ENCODE measurements at places on chromosomes 11 and 22. TPM values are rescaled to one million over a fixed set of nuclear protein-coding genes. Genes with fewer than 3 reads are reported as not detected.

- DNase-seq: no peak
Observed at GRCh38 chr22:22086501-22087158, 104.0 kb upstream of the TOP3B start.

The POLD3 gene
- total RNA-seq: 6.9 TPM

- no peak for DNase-seq
Observed at GRCh38 chr11:113411536-113411935, 24.0 kb downstream of the ANKK1 start.

GRCh38 chr11:131871006-131871405 lies 500.6 kb downstream of the NTM start:
- no peak for DNase-seq

GRCh38 chr11:57566905-57567514 lies 462 bp downstream of the UBE2L6 start:
- DNase-seq: peak; percentile 76

The HOATZ gene
- not detected for total RNA-seq

GRCh38 chr22:45077286-45077685 lies 67.5 kb upstream of the PHF21B start:
- no peak for DNase-seq

DNA sequence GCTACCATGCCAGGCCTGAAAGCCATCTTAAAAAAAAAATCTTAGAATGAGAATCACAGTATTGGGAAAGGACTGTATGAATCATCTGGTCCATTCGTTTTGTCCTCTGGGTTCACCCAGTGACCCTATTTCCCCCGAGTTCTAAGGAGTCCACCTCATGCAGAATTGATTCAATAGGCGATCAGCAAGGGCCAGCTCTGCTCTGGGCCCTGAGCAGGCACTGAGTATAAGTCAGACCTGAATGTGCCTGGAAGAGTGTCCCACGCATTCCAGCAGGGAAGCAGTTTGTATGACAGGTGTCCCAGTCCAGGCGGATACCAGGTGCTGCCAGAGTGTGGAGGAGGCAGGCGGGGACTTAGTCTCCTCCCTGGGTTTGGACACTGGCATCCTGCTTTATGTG lies 883 bp upstream of the HMOX1 start:
- no peak for DNase-seq

DNA sequence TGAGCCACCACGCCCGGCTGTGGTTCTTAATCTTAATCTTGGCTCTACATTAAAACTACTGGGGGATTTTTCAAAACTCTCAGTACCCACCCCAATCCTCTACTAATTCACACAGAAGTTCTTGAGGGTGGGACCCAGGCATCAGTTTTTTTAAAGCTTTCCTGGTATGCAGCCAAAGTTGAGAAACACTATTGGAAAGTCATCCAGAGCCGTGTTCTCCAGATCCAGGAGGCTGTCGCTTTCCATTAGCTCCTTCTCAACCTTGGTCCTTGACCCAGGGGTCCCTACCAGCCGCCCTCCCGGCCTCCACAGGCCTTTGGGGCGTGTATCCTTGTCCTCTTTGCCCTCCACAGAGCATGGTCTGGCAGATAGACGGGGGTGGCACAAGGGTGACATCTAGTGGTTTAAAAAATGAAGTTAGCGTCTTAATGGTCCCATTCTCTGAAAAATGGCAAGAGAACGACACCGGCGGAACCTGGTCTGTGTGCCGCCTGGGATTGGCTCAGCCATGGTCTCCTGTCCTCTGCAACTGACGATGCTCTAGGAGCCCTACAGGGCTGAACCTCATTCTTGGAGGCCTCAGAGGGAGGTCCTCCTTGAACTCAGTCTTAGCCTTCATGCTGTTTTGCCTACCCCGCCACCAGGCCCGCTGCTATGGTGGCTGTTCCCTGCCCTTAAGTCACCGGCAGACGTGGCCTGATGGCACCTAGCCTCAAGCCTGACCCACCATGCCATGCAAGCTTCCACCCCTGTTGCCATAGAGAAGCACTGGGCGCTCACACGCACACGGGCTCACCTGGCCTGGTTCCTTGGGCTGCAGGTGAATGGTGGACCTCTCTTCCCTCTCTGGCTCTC lies 152.0 kb upstream of the SYN3 start:
- DNase-seq: no peak

The CYP2D6 gene
- total RNA-seq: 0.35 TPM

DNA sequence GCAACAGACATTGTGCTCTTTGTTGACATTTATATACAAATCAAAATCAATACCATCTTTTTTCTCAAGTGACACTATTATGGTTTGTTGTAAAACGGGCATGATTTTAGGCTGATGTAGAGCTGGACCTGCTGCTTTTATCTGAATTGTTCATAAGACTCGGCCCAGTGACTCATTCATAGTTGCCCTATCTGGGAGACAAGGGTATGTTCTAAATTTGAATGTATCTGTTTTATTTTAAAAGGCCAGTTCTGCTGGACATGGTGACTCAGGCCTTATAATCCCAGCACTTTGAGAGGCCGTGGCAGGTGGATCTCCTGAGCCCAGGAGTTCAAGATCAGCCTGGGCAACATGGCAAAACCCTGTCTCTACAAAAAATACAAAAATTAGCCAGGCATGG lies 39.3 kb downstream of the CEP295 start:
- DNase-seq: no peak

DNA sequence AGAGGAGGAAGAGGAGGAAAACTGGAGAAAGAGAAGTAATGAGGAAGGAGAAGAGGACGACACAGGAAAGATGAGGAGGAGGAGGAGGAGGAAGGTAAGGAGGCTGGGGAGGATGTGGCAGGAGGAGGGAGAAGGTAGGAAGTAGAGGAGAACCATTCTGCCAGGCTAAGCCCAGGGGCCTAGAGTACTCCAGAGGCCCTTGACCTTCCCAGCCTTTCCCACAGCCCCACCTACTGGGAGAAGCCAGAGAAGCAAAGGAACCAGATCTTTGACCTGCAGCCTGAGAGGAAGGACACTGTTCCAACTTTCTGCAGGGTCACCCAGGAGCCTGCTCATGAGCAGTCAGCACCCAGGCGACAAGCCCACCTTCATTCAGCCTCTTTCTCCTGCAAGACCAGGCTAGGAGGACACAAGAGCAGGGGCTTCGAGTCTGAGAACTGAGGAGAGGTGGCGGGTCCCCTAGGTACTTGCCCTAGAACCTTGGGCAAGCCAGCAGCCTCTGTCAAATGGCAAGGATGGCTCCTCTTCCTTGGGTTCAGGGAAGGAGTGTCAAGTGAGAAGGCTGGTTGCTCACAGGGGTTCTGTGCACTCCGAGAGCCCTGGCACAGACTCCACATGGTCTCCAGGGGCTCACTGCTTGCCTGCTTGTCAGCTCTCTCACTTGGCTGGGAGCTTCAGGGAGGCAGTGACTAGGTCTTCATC lies 27.9 kb upstream of the OAF start:
- peak; percentile 67 for DNase-seq

- DNase-seq: no peak
Observed at GRCh38 chr11:737366-737765, 9.9 kb upstream of the TALDO1 start.

The F2 gene
- not detected for total RNA-seq

GRCh38 chr11:62449451-62449851 lies 30.6 kb downstream of the SCGB1A1 start:
- no peak for DNase-seq

GRCh38 chr11:112564228-112564955 lies 303.7 kb upstream of the PLET1 start:
- DNase-seq: no peak

- no peak for DNase-seq
Observed at GRCh38 chr11:102191832-102192231, 81.6 kb downstream of the YAP1 start.

The MYO7A gene
- total RNA-seq: 3.0 TPM

DNA sequence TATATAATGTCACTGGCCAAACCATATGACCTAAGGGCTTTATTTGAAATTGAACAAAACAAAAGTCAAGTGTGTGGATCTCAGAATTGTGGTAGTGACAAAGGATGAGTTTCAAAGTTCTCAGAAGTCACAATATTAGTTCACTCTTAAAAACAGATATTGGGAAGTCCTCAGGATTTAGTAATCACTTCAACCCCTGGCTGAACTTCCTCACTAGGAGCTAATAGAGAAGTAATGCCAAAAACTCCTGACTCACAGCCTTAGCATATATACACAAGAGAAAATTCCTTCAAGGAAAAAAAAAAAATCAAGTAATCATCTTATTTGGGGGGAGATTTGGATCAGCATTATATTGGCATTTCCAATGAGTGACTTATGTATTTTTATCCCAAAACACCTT lies 75.6 kb upstream of the APOA1 start:
- DNase-seq: no peak

The RTCB gene
- 42.0 TPM for total RNA-seq

DNA sequence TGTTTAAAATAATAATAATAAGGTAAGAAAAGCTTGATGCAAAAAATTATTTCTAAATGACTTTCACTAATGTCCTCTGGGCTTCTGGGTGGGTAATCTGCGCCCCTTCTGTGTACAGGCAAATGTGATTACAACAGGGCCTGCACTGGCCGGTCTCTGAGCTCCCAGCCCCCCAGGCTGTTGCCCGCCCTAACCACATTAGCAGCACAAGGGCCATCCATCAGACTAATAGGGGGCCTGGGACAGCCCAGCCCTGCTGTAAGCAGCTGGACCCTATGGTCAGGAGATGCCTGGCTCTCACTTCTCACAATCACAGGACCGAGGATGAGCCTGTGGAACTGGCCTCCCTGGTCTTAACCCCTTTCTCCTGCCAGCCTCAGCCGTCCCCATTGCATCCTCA lies 388.4 kb downstream of the BUD13 start:
- DNase-seq: no peak

The MED19 gene
- 9.9 TPM for total RNA-seq

The CHKA gene
- total RNA-seq: 10.2 TPM

- DNase-seq: no peak
Observed at GRCh38 chr11:109865548-109866186, 227.5 kb upstream of the ZC3H12C start.

The TRIM49D1 gene
- not detected for total RNA-seq

- DNase-seq: no peak
Observed at GRCh38 chr11:34788642-34789041, 127.5 kb downstream of the APIP start.

GRCh38 chr11:102241026-102241425 lies 76.3 kb upstream of the BIRC3 start:
- DNase-seq: no peak

DNA sequence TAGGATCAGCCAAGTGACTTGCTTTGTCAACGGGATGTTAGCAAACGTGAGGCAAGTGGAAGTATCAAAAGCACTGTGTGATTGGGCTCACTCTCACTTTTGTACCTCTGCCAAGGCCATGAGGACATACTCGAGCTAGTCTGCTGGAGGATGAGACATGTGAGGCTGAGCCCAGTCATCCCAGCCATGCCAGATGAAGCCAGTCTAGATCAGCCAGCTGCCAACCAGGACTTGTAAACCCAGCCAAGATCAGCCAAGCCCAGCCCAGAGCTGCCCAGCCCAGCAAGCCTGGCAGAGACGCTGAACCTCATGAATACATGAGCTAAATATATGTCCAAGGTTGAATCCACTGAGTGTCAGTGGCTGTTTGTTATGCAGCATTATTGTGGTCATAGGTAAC lies 369.7 kb downstream of the MN1 start:
- DNase-seq: no peak

DNA sequence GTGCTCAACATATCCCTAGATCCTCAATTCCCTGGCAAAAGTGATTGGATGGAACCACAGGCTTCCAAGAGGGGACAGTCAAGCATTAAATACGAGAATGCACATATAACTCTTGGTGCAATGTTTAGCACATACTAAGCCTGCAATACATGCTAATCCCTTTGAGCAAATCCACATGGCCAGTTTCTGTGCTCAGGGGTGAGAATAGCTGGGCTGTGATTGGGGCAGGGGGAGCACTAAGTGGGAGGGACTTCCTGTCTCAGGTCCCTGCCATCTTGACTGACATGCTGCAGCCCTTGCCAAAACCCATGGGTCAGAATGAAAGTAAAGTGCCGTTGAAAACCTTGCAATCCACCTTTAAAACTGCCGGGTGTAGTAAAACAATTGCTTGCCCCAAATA lies 2.7 kb upstream of the ADAMTS15 start:
- DNase-seq: no peak

DNA sequence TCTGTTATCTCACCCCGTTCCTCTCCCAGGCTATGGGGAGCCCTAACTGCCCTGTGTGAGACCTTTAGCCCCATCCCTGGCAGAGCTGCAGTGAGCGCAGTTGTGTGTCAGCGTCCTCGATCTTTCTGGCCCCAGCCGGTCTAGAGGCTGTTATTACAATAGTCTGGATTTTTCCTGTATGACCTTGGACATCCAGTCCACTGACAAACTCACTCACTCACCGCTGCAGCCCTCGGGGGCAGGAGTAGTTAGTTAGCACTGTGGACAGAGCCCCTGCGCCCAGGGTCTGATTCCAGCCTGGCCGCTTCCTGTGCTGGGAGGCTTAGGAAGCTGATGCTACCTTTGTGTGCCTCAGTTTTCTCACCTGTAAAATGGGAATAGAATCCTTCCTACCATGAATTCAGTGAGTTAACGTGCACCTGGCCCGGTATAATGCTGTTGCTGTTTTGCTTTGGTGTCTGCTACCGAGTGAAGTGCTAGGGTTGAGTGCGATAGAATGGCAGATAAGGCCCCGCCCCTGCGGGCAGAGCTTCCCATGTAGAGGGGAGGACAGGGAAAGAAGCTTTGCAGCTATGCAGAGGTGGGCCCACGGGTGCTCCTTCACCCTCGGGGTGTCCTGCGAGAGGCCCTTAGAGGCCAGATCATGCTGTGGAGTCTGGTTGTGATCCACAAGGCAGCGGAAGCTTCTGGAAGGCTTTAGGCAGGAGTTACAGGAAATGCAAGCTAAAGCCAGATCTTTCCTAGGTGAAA lies 3.0 kb downstream of the LRP5 start:
- DNase-seq: no peak

DNA sequence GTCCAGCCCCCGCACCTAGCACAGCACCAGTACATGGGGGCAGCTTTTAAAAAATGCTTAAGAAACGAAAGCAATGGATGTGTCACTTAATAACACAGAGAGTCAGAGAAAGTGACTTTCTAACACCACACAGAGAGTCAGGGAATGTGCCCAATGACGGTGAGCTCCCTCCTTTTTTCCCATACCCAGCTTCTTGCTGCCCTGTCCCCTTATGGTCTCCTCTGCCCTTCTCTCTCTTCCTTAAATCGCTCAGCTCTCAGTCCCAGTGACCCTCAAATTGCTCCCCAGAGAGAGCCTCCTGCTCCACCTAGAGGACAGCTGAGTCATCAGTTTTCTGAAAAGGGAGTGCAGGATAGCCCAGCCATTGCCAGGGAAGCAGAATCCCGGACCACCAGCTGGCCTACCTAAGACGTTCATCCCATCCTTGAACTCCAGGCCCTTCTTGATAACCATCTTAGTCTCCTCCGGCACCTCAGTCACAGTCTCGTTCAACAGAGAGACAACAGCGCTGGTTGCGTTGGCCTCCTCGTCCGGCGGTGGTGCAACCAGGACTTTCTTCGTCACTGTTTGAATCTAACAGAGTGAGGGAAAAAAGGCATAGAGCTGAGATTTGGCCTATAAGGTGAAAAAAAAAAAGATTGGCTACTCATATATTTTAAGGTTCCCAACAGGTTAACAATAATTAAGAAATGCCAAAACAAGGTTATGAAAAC lies 113.5 kb downstream of the SLC1A2 start:
- DNase-seq: no peak

GRCh38 chr11:60375316-60375715 lies 3.0 kb upstream of the MS4A7 start:
- DNase-seq: no peak

Data from cardiac septum (tissue), 1 donor.